ENCODE measurements at places on chromosomes 5 and 9. TPM values are rescaled to one million over a fixed set of nuclear protein-coding genes. Genes with fewer than 3 reads are reported as not detected.

DNA sequence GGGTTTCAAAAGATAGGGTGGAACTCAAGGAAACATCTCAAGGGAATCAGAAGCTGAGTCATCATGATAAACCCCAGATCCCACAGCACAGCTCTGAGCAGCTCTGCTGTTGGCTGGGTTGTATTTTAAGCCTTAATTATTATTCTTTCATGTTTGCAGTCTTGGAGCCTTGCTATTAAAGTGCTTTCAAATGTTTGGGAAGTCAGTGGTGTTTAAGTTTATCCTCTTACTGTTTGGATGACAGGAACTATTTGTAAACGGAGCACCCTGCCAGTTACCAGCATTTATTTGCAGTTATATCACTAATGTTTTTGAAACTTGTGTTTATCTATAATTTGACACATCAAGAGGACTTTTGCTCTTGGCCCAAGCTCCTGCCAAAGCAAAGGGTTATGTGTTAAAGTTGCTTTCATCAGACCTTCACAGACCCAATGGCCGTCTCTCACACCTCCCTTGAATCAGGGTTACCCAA is 141.1 kb upstream of the SPDL1 start:
- no peak for DNase-seq

DNA sequence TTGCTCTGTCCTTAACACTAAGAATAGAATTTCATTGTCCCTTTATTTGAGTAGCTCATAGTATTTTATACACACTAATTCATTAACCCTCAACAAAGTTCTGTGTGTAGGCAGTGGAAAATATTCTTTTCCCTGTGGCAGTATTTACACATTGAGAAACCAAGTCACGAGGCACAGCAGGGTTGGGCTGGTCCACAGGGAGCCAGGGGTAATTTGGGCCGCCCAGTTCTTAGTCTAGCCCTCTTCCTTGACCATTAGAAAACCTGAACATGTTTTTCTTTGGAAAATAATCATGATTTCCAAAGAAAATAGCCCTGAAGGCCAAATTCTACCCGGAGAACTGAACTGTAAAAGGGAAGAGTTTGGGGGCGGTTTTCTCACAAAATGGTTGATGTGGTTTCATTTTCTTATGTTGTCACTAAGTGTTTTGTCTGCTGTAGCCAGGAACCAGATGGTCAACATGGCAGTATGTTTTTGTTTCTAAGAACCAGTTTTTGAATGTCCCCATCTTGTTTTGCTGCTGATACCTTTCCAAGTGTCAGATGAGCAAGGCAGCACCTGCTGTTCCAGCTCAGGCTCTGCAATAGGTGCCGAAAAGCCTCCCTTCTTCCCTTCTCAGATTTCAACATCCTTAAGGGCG is 29.6 kb downstream of the ARHGEF28 start:
- no peak for DNase-seq

DNA sequence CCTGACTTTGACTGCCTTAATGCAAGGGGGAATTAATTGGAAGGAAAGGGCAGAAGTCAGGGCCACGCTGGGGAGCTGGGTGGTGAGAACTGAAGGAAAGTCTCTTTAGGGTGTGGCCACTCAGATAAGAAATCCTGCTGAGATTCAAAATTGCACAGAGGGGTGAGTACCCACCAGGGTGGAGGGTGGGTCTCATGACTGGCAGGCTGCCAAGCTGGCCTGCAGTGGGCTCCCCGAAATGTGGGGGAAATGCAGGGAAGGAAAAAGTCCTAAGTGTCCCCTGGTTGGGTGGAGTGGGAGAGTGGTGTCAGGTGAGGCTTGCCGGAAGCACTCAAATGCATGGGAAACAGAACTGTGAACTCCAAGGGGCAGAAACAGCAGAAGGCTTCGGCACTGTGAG is 24.1 kb downstream of the TSPAN17 start:
- peak; percentile 17 for DNase-seq

GRCh38 chr5:142686210-142686734 is 382 bp upstream of the FGF1 start:
- DNase-seq: no peak

DNA sequence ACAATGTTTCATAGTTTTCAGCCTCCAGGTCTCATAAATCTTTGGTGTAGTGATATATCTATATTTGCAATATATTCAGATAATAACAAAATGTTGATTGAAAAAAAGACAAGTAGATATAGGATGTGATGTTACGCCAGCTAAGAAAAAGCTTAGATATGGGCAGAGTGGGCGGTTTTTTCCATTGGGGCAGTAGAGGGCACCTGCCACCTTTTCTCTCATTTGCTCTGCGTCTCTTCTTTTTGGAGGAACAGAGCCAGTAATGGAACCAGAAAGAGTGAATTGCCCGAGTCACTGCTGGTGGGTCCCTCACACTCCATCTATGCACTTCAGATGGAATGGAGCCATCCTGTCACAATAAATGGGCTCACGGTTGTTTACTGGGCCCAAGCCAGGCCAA is 62.1 kb upstream of the FANCC start:
- no peak for DNase-seq

DNA sequence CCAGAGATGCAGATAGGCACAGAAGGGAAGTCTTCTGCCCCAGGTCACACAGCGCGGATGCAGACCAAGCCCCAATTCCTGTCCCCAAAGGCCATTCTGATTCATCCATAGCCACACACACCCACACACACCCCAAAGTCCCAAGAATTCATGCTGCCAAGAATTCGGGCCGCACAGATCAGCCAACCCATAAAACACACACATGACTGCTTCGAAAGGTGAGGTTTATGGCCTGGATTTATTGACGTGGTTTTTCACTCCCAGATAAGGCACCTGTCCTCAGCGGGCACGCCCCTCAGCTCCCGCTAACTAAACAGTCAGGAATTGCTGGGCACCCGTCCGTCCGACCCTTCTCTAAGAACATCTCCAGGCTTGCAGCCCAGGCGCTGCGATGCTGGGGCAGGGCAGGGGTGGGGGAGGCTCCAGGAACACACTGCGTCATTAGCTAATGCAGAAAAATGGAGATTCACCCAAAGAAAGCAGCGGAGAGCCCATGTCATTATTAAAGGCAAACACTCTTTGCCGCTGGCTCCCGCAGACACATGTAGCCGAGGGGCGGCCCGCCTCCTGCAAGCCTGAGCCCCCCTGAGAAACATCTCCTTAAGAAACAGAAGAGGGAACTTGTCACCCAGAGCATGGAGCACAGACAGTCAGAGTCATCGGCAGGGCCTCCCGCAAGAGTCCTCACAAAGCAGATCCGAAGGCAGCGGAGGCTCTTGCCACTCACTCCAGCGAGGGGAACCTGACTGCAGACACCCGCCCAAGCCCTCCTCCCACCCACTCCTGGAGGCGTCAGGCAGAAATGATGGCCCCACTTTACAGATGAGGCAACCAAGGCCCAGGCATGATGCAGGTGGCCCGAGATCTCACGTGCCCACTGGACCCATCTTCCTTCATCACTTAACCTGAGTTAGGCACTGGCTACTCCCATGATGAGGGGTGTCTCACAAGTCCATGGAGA is 19.9 kb downstream of the VAV2 start:
- peak; percentile 61 for DNase-seq

DNA sequence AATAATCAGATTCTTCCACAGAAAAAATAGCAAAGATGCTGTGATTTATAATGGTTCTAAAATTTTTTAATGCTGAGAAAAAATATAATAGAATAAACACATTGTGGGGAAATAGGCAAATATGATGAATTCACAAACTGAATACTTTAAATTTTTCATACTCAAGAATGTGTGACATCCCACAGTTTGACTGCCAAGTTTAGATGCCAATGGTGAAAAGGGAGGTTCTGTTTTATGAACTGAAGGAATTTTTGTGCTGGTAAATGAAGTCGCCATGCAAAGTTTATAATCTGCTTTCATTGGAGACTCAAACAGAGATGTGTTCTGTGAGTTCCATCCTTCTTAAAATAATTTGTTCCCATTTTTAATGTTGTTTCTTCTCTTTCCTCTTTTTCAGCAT is 367.5 kb upstream of the ADAMTS16 start:
- peak; percentile 4 for DNase-seq

GRCh38 chr5:39520232-39520572 is 95.4 kb upstream of the DAB2 start:
- DNase-seq: peak; percentile 82

- DNase-seq: no peak
These were observed 161.2 kb upstream of the SMIM23 start for GRCh38 chr5:171624396-171624795.

GRCh38 chr5:62931153-62931950 is 352.7 kb downstream of the LRRC70 start:
- no peak for DNase-seq

GRCh38 chr5:146813346-146814157 is 65.0 kb downstream of the PPP2R2B start:
- no peak for DNase-seq

GRCh38 chr5:161051920-161052500 is 200.0 kb upstream of the ATP10B start:
- DNase-seq: no peak

DNA sequence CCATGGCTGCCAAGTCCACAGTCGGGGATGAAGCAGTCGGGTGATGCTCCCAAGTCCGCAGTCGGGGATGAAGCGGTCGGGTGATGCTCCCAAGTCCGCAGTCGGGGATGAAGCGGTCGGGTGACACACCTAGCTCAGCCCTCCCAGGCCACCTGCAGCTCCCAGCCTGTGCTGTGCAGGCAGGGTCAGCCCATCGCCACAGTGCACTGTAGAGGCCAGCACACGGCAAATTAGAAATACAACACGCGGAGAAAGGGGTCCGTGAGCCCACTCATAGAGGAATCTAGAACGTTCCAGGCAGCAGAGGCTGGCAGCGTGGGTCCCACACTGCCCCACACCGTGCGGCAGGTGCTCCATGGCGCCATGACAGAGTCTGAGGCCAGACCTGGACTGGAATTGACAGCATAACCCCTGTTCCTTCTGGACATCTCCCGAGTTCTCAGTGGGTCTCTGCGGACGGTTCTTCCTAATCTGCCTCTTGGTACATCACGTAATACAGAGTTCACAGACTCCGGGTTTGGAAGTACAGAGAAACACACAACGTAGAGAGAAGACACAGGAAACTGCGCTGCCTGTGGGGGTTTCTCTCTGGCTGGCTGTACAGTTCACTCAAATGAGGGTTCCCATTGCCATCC is 7.7 kb upstream of the EXOC3 start:
- DNase-seq: no peak

Gene PMPCA
- 50.1 TPM for polyA plus RNA-seq

Gene SLC6A7
- polyA plus RNA-seq: not detected

Gene DNAJA1
- 132 TPM for polyA plus RNA-seq

Gene COL27A1
- polyA plus RNA-seq: 13.6 TPM

Gene DDX4
- not detected for polyA plus RNA-seq

Gene PLEKHG4B
- 0.37 TPM for polyA plus RNA-seq

Gene COL5A1
- polyA plus RNA-seq: 2.4 TPM

Gene CNTFR
- polyA plus RNA-seq: 1.7 TPM

Gene SHISAL2B
- polyA plus RNA-seq: not detected

Gene GFI1B
- not detected for polyA plus RNA-seq

Gene SLC27A4
- 58.7 TPM for polyA plus RNA-seq

Gene RNF180
- 3.8 TPM for polyA plus RNA-seq

Measured in kidney (tissue), 22 donors.